HT1080 (cell line): ENCODE measurements at places on chromosomes 1 and 21.

- DNase-seq: no peak
Measured at GRCh38 chr1:43348343-43348808, 10.4 kb upstream of the CDC20 start.

- no peak for DNase-seq
Measured at GRCh38 chr1:195709821-195710220, 898.4 kb downstream of the KCNT2 start.

- DNase-seq: no peak
Measured at GRCh38 chr1:107943694-107944093, 21.3 kb downstream of the VAV3 start.

DNA sequence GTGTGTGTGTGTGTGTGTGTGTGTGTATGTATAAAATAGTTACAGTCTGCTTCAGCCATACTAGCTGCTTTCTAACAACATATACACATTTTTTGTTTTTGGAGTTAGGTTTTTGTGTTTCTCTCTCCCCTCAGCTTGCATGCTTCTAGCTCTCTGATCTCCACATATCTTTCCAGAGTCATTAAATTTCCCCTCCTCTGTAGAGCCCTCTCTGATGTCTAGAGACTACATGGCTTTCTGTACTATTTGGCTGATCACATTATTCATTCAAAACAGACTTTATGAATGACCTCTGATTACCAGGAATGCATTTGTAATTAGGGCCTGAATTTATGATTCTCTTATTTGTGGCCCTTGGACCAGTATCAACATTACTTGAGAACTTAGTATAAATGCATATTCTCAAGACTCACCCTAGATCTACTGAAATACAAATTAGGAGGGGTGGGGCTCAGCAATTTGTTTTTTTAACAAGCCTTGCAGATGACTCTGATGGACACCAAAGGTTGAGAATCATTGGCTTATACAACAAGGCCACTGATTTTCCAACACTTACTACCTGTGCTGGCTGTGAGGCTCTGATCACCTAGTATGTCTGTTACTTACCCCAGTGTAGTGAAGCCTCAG is 104.5 kb downstream of the PTBP2 start:
- DNase-seq: no peak

GRCh38 chr1:227255086-227255732 is 63.1 kb downstream of the CDC42BPA start:
- no peak for DNase-seq

GRCh38 chr1:15885701-15886610 is 38.4 kb downstream of the SPEN start:
- DNase-seq: peak; percentile 95

GRCh38 chr21:45818904-45819285 is 162.7 kb upstream of the COL6A1 start:
- DNase-seq: peak; percentile 60

GRCh38 chr1:16628361-16629111 is 15.2 kb upstream of the NBPF1 start:
- no peak for DNase-seq

DNA sequence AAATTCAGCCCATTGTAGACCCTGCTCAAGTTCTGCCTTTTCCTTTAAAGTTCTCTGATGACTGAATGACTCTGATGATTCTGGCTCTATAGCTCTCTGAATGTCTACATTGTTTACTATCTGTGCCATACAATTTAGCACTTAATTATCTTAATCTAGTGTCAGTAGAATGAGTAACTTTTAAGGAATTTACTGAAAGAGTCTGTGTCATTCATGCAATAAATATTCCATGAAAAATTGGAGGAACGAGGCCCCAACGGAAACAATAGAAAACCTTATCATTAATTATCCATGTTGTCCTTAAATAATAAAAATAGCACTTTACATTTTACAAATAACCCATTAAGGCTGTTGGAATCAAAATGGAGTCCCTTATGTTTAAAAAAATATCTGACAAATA is 77.8 kb downstream of the SLC44A5 start:
- no peak for DNase-seq

DNA sequence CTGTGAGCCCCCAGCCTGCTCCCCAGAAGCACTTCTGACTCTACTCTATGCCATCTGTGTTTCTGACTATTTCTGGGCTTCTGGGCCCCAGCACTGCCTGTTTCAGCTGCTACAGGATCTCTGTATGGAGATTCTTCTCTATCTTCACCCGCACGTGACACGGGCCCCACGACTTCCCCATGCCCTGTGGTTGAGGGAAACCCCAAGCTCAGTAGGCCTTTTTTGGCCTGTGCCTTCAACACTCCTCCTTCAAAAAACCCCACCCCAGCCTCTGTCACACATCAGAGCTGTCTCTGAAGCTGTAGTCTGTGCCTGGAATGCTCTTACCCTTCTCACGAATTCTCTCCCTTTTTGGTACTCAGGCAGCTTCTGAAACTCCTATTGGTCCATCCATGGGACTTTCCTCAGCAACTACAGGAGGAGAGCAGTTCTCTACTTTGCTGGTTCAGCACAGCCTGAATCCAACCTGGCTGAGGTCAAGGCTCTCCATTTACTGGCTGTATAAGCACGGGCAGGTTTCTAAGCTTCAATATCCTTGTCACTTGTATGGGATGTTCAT is 2.0 kb upstream of the NID1 start:
- no peak for DNase-seq

DNA sequence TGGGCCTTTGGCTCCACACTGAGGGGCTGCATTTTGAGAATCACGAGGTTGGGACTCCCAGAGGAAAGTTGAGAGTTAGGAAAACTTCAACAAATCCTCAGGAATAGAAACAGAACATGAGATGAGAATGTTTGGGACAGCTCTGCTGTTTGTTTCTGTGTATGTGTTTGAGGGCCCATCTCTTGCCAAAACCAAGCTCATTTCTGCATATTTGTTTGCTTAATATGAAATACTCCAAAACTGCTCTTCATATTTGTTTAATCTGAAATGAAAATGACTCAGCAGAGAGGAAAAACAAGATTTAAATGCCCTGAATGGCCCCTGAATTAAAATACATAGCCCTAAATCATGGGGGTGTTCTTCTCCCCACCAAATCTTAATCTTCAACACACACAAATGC is 78.1 kb downstream of the DDR2 start:
- no peak for DNase-seq

DNA sequence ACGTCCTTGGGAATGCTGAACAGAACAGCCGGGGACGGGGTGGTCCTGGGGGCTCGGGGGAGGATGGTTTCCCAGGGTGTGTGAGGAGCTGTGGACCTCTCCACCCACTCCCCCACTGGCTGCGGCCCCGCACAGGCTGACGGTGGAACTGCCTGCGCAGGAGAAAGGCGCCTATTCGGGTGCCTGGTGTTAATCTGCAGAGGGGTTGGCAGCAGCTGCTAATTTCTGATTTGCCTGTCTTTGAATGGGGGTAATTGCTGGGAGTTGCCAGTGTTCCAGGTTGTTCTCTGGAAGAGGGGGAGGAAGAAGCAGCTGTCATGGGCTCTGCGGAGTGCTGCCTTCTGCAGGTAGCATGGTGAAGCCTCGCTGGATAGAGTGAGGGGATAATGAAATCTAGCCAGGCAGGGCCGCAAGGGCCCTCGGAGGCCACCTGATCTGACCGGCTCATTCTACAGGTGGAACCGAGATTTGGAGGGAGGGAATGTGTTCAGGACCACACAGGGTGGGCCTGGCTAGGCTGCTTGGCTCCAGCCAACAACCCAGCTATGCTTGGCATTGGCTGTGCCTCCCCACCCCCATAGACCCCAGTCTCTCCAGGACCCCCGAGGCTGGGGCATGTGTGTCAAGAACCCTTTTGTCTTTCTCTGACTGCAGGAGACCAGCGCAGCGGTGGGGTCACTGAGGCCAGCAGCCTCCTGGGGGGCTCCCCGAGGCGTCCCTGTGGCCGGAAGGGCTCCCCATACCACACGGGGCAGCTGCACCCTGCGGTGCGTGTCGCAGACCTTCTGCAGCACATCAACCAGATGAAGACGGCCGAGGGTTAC is 67.1 kb downstream of the PTPRU start:
- DNase-seq: no peak

- no peak for DNase-seq
Measured at GRCh38 chr1:89201106-89201794, 2.5 kb upstream of the GBP4 start.

- DNase-seq: no peak
Measured at GRCh38 chr1:164473544-164473943, 85.4 kb upstream of the PBX1 start.

- DNase-seq: peak; percentile 93
Measured at GRCh38 chr1:36350659-36351226, 27.3 kb upstream of the EVA1B start.

- no peak for DNase-seq
Measured at GRCh38 chr1:94070865-94071264, 50.1 kb downstream of the ABCA4 start.

- no peak for DNase-seq
Measured at GRCh38 chr1:38093569-38094520, 47.3 kb upstream of the POU3F1 start.
